ENCODE measurements at places on chromosomes 5 and 9.

- peak; percentile 83 for DNase-seq
Observed at GRCh38 chr5:115455301-115455707, 89.3 kb downstream of the FEM1C start.

DNA sequence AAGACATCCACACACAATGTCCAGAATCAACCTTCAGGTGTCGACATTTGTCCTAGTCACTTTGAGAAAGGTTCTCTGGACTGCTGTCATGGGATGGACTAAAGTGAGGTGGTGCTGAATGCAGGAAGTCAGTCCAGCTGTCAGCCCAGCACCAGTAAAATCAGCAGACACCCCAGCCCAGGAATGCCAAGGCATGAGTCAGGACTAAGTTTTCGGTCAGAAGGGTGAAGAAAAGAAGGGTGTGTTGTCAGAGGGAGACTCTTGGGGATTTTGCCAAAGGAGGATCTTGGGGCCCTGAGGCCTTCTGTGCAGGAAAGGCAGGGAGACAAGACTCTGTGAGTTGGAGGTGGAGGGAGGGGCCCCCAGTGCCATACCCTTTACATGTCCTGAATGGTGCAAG is 69.0 kb upstream of the XPA start:
- DNase-seq, result peak; percentile 94

DNA sequence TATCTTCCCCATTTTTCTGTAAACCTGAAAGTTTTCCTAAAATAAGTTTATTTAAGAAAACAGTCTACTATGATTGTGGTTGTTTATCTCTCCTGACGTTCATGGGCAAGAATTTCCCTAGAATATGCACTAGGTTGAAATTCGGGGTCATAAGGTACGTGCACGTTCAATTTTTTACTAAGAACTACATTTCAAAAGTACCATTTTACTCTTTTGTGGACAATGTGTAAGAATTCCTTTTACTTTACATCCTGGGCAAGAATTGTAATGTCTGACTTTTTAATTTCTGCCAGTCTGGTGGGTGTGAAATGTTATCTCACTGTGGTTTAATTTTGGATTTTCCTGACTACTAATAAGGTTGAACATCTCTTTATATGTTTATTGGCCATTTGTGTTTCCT is 12.4 kb downstream of the IL5 start:
- no peak for DNase-seq

- no peak for DNase-seq
Observed at GRCh38 chr9:137052998-137053943, 590 bp downstream of the ENTPD2 start.

DNA sequence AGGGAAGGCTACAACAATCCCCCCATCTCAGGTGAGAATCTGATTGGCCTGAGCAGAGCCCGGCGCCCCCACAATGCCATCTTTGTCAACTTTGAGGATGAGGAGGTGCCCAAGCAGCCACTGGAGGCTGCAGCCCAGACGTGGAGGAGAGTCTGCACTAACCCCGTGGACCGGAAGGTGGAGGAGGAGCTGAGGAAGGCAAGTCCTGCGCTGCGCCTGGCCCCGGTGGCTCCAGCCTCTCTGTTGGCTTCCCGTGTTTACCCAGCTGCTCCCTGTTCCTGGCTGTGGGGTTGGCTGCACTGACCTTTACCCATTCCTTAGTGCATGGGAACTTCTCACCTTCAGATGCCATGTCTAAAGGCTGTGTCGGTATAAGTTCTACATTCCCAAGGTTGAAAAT is 11.0 kb upstream of the CEL start:
- DNase-seq, result no peak

DNA sequence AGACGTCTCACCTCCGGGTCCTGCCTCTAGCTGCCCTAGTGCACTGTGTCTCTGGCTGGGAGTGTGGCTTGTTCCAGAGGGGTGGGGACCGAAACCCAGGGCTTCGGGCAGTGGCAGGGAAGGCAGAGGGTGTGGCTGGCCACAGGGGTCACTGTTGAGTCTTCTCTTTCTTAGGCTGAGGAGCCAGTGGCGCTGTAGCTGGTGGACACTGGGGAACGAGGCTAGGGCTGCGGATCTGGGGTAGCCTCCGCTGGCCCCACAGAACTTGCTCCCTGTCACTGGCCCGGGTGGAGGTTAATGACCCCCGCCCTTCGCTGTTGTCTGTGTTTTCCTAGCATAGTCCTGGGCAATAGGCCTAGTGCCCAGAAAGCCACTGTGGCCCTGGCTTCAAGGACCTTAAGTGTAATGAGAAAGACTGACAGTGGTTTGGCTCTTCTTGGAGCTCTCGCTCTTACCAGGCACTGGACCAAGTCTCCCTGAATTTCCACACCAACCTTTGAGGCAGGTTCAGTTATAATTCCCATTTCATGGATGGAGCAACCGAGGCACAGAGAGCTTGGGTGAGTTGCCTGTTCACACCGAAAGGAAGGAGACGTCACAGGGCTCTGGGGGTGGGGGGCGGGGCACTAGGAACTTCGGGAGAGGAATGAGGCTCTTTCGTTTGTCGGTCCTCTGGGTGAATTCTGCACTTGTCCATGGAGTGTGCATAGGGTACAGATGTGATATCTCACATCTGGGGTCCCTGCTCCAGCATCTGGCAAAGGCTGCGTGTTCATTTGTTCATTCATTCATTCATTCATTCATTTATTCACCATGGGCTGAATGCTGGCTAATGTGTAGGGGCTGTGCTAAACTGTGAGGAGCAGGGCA is 4.8 kb upstream of the IER5L start:
- peak; percentile 47 for DNase-seq

- peak; percentile 32 for DNase-seq
Observed at GRCh38 chr5:97553604-97554452, 370.8 kb upstream of the RIOK2 start.

DNA sequence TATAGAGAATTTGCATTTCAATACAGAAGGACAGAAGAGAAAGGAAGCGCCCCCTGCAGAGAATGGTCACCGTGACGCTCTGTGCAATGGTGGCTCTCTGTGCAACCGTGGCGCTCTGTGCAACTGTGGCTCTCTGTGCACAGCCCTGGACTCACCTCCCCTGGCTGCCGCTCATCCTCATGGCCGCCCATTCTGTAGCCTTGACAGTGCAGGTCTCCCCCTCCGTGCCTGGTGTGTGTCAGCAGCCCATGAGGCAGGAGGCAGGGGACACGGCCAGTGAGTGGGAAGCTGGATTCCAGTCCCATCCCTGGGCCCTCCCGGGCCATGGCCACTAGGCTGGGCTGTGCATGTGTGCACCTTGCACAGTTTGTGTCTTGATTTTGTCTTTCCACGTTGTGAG is 12.0 kb downstream of the EXOC3 start:
- DNase-seq, result no peak

Data from EH (cell line).